Lower lobe of right lung (tissue), 2 donors: ENCODE measurements at places on chromosomes 2 and 18. TPM values are rescaled to one million over a fixed set of nuclear protein-coding genes. Genes with fewer than 3 reads are reported as not detected.
A peak's percentile ranks its signal among the peaks of the same experiment; 100 is the strongest.

DNA sequence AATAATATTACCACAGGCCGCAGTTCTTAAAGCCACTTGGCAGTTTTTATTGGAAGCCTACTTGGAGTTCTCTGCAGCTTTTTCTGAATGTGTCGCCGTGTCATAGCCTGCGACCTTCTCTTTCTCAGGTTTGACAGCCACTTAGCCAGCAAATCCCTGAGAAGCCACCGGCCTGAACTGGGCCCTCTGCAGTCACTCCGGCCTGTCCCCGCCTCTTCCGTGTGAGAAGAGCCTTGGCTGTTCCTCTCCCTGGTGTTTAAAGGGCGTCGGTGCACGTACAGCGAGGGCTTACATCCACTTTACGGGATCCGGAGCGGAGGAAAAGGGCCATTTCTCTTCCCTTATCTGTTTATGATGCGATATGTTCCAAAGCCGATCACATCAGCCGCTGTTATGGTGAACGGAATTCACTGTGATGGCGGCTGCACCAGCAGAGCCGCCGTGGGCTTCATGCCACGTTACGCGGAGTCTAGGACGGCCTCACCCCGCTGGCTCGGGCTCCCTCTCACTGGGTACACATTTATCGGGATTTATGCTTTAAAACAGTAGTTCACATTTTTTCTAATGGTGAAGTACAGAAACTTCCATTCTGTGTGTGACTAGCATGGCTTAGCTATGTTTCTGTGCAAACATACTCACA, 66.8 kb downstream of the GBX2 start:
- DNase-seq: no peak

- DNase-seq: no peak
These were observed 10.8 kb upstream of the NR4A2 start for GRCh38 chr2:156343096-156343939.

GRCh38 chr2:102437122-102437521, 14.2 kb downstream of the IL18RAP start:
- DNase-seq: no peak

Gene SERPINB4
- not detected for total RNA-seq

DNA sequence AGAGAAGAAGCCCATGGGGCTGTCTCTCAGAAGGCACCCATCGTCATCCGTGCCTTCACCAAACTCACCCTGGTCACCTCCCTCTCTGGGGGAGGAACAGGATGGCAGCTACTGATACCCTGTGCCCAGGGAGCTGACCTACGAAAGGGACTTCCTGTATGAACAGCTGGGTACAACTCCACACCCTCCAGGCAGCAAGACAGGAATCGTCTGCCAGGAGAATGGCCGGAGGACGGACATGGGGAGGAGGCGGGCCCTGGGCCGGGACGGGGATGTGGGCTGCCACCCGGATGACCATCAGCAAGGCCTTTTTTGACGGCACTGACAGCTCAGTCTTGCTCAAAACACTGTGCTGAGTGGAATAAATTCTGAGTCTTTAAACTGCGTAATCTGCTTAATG, 243.6 kb downstream of the HDAC4 start:
- peak; percentile 37 for DNase-seq

Gene UGT1A8
- total RNA-seq: not detected
